ENCODE measurements at places on chromosomes 16 and 17. TPM values are rescaled to one million over a fixed set of nuclear protein-coding genes. Genes with fewer than 3 reads are reported as not detected.

Gene RNF227
- total RNA-seq = 6.2 TPM

Gene PRSS33
- total RNA-seq = not detected

Gene XPO6
- total RNA-seq = 225 TPM

Gene GRB7
- 0.64 TPM for total RNA-seq

Gene TMC8
- total RNA-seq = 234 TPM
